Testis (tissue), 5 donors: ENCODE measurements at places on chromosomes 4 and X.
A peak's percentile ranks its signal among the peaks of the same experiment; 100 is the strongest.

- DNase-seq = peak; percentile 83
Observed at GRCh38 chr4:116358633-116359222, 726.6 kb downstream of the TRAM1L1 start.

GRCh38 chr4:120920666-120921065 lies 1.9 kb downstream of the PRDM5 start:
- DNase-seq = no peak

DNA sequence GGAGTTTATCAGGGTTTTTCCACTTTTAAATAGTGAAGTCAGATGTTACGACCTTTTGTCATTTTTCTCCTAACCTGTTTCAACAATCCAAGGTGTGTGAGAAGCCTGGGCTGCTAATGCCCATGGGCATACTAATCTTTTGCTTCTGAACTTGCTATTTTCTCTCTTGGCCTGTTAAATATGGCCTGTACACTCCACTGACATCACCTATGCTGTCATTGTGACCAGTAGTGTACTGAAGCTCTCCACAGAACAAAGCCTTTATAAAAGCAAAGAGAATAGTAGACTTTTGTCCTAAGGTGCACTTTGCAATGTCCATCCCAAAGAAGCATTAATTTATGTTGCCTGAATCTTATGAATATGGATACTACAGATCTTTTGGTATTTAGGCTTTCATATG lies 1490.5 kb downstream of the STIM2 start:
- no peak for DNase-seq

DNA sequence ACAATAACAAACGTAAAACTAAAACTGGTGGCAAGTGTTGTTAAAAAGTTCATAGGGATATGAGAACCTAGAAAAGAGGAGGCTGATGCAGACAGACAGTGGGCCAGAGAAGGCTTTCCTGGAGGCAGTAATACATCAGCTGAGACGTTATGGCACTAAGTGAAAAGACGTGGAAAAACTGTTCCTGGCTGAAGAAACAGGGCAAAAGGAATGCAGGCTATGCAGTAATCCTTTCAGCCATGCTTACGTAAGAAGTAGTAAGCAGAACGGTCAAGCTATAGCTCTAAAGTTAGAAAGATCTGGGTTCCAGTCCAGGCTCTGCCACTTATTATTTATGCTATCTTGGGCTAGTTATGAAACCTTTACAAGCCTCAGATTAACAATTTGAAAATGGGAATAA lies 6.4 kb downstream of the LAMTOR3 start:
- no peak for DNase-seq

DNA sequence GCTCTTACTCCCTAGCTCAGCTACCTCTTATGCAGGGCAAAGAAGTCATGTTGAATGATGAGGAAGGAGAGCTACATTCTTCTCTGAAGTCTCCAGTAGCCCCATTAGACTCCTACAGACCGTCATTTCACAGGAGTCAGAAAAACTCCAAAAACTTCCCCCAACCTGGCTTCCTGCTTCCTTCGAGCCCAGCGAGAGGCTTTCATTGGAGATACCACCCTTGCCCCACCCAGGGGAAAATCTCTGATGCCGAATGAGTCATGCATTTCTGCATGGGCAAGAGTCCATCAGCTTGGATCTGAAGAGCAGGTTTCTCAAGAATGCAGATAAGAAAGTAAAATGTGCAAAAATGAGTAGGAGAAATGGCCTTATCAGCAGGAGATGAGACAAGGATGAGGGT lies 53.0 kb downstream of the ARSF start:
- DNase-seq = no peak

GRCh38 chr4:151820004-151820403 lies 59.2 kb upstream of the GATB start:
- no peak for DNase-seq

DNA sequence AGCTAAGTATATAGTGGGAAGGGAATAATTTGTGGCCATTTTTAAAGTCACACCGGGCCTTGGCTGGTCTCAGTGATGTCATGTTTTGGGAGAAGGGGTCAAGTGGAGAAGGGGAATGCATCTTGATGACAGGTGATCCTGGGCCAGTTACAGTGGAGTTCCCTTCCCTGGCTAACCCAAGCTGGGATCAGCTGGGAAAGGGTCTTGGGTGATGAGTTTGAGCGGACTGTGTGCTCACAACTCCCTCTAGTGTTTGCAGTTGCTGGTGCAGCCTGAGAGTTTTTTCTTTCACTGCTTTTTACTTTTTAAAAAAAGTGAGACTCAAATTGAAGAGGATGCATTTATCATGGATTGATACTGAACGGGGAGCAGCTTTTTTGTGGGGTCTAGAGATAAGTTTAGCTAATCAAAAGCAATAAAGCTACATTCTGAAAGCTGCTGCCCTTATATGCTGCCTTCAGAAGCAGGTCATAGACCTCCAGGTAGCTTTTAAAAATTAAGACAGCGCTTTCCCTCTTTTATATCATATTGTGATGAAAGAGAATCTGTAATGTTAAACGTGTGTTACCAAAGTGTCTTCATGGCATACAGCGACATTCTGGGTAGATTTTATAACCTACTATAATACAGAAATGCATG lies 164.7 kb downstream of the DCLK2 start:
- DNase-seq = peak; percentile 46

GRCh38 chr4:151940926-151941617 lies 180.3 kb upstream of the GATB start:
- DNase-seq = no peak

- DNase-seq = peak; percentile 19
Observed at GRCh38 chr4:20253735-20254409, 2.2 kb downstream of the SLIT2 start.

- DNase-seq = no peak
Observed at GRCh38 chr4:20019310-20020015, 232.2 kb upstream of the SLIT2 start.

DNA sequence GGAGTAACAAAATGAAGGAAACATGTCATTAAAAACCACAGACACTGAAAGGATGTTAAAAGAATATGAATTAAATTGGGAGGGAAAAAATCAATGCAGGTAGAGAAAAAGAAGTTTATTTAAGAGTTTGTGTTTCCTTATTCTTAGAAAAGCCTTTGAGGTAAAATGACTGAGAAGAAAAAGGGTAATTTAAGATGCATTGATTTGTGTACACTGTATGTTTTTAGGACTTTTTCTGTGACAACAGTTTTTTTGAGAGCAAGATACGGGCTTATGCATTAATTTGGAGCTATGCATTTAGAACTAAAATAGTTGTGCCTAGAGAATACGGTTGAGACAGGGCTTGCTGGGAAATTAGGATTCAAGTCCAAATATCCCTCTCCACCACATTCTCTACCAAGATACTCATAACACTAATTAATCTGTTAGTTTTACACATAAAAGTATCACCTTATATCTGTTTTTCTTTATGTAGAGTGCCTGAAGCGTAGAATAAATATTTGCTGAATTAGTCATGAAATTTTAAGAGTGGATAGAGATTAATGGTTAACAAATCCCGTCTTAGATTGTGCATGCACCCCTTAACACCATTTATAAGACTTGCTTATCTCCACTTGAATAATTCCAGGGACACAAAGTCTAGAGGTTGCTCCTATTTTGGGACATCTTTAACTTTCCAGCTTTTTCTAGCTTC lies 232.5 kb downstream of the PCDH7 start:
- DNase-seq = no peak

GRCh38 chrX:14027511-14028019 lies 2.1 kb downstream of the GEMIN8 start:
- no peak for DNase-seq

DNA sequence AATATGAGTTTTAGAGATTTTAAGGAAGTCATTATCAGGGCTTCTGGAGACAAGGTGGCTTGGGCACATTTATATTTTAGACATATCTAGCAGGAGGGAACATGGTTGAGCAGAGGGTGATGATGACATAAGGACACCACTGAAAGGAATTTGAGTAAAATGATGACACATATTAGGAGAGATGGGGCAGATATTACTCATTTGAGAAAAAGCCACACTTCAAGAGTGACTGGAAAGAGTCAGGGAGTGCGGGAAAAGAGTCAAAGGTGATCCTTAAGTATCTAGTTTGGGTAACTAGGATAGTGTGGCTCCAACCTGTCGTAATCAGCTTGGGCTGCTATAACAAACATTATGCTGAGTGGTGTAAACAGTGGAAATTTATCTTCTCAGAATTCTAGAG lies 377.7 kb downstream of the PACRGL start:
- no peak for DNase-seq
